Stimulated activated CD4-positive, alpha-beta T cell treated with anti-CD3 and anti-CD28 coated beads, TNF-alpha, amount 100 ng/mL, for 24 hours (primary cell): ENCODE measurements at places on chromosomes 6 and 20.

DNA sequence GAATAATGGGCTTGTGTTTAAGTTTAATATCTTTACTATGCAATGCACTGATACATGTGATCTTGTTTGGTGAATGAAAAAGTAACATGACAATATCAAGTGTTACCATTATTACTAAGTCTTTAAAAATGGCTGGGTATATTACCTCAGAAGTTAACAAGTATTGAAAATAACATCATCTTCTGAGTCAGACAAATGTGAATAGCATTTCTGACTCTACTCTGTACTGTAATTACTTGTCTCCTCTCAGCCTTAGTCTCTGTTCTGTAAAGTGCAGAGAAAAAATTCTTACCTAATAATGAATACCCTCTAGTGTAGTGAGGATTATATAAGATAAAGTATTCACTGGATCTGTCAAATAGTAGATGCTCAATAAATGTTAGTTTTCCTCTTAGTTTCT, 47.0 kb upstream of the GCLC start:
- no peak for DNase-seq

DNA sequence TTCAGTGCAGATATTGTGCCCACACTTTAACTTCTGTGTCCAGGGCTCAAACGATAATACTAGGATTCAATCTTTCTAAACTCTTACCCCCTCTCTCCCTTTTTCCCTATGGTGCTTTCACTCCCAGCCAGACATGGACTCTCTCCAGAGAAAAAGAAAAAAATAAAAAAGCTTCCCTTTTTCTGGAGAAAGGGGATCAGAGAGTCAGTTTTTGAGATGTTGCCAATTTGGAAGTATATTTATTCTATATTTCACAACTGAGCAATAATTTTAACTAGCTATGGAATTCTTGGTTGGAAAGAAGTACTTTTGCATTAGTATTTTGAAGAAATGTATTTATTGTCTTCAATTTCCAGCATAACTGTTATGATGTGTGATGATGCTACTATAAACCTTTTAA, 72.2 kb upstream of the ZFP64 start:
- no peak for DNase-seq

GRCh38 chr20:23362392-23363256, 642 bp downstream of the GZF1 start:
- DNase-seq = no peak

GRCh38 chr20:49284818-49285217, 7.0 kb upstream of the ZNFX1 start:
- no peak for DNase-seq

- DNase-seq = no peak
Observed at GRCh38 chr6:106439459-106439858, 78.9 kb downstream of the CRYBG1 start.

DNA sequence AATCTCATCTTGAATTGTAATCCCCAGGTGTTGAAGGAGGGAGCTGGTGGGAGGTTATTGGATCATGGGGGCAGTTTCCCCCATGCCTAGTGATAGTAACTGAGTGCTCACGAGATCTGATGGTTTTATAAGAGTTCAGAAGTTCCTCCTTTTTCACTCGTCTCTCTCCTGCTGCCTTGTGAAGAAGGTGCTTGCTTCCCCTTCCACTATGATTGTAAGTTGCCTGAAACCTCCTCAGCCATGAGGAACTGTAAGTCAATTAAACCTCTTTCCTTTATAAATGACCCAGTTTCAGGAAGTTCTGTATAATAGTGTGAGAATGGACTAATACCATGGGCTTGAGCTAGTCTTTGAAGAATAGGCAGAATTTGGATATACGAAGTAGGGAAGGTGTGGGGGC, 113.9 kb downstream of the RIN2 start:
- DNase-seq = no peak

GRCh38 chr6:109050012-109050411, 44.6 kb downstream of the SESN1 start:
- no peak for DNase-seq

GRCh38 chr6:156809446-156810178, 32.4 kb downstream of the ARID1B start:
- DNase-seq = no peak

DNA sequence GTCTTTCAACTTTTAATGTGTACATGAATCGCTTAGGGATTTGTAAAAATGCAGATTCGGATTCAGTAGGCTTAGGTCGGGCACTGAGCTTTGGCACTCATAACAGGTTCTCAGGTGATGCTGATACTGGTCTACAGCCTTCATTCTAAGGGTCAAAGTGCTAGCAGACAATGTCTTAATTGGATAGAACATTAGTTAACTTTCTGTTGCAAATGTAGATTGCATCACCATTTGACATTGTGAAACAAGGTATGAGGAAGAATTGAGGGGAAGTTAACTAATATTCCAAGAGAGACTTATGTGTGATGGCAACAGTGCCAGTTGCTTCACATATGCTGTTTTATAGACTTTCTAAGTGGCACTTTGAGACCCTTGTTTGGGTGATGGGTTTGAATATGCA, 86.9 kb downstream of the MLIP start:
- no peak for DNase-seq
